Occipital lobe (tissue), 3 donors: ENCODE measurements at places on chromosomes 4 and X.

DNA sequence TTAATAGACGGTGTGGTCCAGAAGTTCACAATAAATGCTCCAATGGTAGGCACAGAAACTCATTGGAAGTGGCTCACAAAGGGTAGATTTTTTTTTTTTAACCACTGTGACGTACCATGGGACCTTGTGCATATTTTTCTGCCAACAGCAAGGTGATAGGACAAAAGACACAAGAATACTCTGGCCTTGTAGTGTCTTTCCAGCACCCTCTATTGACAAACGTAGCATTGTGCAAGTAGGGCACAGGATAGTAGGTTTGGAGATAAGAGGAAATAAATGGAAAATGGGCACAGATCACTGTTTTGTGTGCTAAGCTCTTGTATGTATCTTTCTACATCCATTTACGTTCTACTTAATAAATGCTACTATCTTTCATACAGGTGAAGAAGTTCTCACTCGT is 2054.9 kb downstream of the PCDH7 start:
- no peak for DNase-seq

GRCh38 chr4:20317424-20317985 is 65.8 kb downstream of the SLIT2 start:
- DNase-seq, result no peak

GRCh38 chr4:40744218-40744617 is 5.5 kb upstream of the NSUN7 start:
- DNase-seq, result no peak

GRCh38 chr4:15755321-15756155 is 22.6 kb upstream of the CD38 start:
- no peak for DNase-seq

- no peak for DNase-seq
Measured at GRCh38 chr4:137025484-137026059, 506.7 kb downstream of the PCDH18 start.

GRCh38 chr4:175373031-175373430 is 439.0 kb downstream of the GPM6A start:
- no peak for DNase-seq

- no peak for DNase-seq
Measured at GRCh38 chr4:4260185-4260751, 12.2 kb upstream of the TMEM128 start.

DNA sequence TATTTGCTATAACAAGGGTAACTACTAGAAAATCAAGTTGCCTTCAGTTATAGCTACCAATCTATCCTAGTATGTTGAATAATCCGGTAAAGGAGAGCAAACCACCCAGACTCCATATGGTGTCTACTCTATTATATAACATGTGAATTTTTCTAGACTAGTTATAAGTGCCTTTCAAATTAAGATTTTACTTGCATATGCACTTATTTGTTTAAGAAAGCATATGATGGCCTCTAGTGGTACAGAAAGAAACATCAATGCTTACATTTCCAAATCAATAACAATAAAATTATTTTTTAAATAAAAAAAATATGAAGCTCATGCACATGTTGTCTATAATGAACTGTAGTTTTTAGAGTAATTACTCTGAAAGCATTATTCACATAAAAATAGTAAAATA is 1516.4 kb upstream of the PABPC4L start:
- no peak for DNase-seq

- DNase-seq, result no peak
Measured at GRCh38 chr4:140078366-140078765, 75.6 kb downstream of the MAML3 start.

- DNase-seq, result no peak
Measured at GRCh38 chr4:100926039-100926717, 408.4 kb upstream of the EMCN start.

GRCh38 chr4:46508216-46508615 is 118.3 kb upstream of the GABRA2 start:
- DNase-seq, result no peak

- no peak for DNase-seq
Measured at GRCh38 chr4:178470996-178471784, 1029.0 kb upstream of the AGA start.

DNA sequence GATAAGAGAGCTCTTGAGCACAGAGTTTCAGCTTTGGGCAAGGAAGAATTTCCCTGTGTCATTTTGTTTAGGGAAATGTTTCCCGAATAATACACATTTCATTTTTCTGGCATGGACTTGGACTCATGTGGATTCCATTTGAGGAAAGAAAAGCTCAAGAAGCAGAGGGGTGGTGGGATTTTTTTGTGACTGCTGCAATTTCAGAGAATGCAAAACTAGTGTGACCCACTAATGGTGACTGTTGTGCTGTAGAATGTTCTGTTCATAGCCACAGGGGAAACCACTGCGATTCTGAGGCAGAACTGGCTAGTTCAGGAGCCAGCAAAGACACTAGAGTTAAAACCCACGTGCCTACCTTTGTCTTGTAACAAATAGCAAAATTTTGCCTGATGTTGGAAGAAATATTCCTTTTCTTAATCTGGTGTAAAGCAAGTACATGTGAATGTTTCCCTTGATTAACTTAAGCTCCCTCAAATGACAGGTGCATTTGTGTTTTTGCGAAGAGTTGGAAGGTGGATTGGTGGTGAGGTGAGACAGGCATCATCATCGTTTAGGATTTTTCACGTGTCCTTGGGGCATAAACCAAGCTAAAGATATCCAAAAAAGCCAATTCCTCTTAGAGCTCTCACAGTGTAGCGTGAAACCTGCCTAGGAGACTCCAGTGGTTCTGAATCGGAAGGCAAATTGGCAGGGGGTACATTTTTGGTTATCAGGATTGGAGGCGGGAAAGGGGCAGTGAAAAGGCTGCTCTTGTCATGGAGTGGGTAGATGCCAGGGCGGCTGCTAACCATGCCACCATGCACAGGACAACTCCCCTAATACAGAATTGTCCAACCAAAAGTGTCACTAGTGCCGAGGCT is 38.0 kb upstream of the FAM9C start:
- no peak for DNase-seq

GRCh38 chr4:57061395-57061794 is 48.8 kb downstream of the IGFBP7 start:
- DNase-seq, result no peak

DNA sequence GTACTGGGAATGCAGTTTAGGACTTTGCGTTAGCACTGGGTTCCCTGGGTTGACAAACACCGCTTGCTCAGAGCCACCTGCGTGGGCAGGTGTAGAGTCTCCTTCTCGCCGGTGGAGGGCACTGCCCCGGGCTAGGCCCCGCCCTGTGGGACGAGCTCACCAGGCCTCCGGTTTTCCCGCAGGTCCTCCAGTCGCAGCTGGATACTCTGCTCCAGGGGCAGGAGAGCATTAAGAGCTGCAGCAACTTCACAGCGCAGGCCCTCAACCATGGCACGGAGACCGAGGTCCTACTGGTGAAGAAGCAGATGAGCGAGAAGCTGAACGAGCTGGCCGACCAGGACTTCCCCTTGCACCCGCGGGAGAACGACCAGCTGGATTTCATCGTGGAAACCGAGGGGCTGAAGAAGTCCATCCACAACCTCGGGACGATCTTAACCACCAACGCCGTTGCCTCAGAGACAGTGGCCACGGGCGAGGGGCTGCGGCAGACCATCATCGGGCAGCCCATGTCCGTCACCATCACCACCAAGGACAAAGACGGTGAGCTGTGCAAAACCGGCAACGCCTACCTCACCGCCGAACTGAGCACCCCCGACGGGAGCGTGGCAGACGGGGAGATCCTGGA is 49.2 kb upstream of the MND1 start:
- DNase-seq, result no peak

- no peak for DNase-seq
Measured at GRCh38 chr4:127304356-127304755, 328.4 kb upstream of the INTU start.

DNA sequence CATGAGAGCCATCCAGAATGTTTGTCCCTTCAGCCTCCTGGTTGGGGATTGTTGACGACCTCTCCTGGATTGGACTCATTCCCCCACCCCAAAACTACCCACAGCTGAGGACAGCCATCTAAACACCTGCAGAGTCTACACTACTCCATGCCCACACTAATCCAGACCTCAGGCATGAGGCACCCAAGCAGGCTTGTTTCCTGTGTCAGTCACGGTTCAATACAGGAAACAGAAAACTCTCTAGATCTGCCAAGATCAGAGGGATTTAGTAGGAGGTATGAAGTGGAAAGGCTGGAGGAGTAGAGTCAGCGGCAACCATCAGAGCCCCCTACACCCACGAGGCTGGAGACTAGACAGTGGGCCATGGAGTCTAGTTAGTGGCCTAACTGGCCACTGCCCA is 37.7 kb downstream of the HAND2 start:
- DNase-seq, result no peak

- no peak for DNase-seq
Measured at GRCh38 chr4:82192017-82192673, 181.6 kb downstream of the HNRNPD start.

- no peak for DNase-seq
Measured at GRCh38 chrX:7872042-7872441, 29.1 kb downstream of the VCX start.

DNA sequence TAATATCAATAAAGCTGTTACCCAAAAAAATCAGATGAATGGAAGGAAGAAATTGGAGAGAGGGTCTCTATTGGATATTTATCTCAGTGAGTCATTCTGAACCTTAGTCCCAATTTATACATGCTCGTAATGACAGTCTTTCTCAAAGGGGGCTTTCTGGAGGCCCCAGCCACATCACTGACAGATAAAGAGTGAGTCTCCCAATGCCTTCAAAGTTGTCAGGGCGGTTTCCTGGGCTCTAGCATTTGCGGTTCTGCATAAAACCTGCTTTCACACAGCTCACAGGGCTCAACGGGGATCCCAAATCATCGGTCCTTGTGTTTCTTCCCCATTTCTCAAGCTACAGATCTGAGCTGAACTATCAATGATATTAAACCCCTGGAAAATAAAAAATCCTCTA is 17.3 kb downstream of the TCEANC start:
- no peak for DNase-seq

GRCh38 chrX:121093011-121093410 is 45.6 kb downstream of the GLUD2 start:
- no peak for DNase-seq

GRCh38 chrX:26597981-26598380 is 382.0 kb downstream of the MAGEB5 start:
- no peak for DNase-seq

GRCh38 chr4:3834663-3835521 is 68.7 kb downstream of the ADRA2C start:
- no peak for DNase-seq

- no peak for DNase-seq
Measured at GRCh38 chr4:6785572-6785925, 3.0 kb downstream of the KIAA0232 start.

DNA sequence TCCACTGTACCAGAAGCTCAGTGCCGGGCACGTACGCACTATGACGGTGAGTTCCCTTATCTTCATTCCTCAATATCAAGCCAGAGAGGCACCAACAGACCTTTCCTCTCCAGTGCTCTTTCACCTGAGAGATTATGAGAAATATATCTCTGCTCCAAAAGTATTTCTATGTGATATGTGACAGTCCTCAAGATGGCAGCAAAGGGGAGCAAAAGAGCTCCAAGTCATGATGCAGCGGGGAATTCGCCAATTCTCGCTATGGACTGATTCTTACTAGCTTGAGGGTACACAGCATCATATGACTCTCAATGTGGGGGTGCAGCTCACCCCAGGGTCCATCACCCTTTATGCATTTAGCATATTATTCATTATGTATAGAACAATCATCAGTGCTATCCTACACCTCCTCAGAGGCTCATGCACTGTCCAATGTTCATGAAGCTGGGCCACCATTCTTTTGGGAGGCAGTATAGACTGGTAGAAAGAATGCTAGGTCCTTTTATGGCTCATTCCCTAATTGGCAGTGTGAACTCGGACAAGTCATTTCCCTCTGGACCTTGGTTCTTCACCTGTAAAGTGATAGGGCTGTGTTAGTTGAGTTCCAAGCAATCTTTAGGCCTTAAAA is 12.8 kb upstream of the IQSEC2 start:
- no peak for DNase-seq

- no peak for DNase-seq
Measured at GRCh38 chr4:3651267-3651845, 114.8 kb upstream of the ADRA2C start.
